ENCODE measurements at places on chromosomes 4 and X.

GRCh38 chr4:146916479-146917076 is 29.1 kb downstream of the TTC29 start:
- DNase-seq, result no peak

GRCh38 chrX:19627081-19627480 is 111.8 kb upstream of the MAP3K15 start:
- DNase-seq, result no peak

DNA sequence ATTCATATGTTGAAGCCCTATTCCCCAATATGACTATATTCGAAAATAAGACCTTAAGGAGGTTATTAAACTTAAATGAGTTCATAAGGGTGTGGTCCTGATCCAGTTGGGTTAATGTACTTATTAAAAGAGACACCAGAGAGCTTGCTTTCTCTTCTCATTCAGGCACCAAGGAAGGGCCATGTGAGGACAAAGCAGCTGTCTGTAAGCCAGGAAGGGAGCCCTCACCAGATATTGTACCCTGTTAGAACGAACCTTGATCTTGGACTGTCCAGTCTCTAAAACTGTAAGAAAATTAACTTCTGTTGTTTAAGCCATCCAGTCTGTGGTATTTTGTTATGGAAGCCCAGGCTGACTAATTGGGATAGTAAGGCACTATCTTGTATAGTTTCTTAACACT is 9.1 kb upstream of the YTHDC1 start:
- DNase-seq, result no peak

- no peak for DNase-seq
Observed at GRCh38 chrX:9393571-9393970, 71.3 kb upstream of the TBL1X start.

- DNase-seq, result no peak
Observed at GRCh38 chr4:134028421-134028820, 173.2 kb downstream of the PABPC4L start.

DNA sequence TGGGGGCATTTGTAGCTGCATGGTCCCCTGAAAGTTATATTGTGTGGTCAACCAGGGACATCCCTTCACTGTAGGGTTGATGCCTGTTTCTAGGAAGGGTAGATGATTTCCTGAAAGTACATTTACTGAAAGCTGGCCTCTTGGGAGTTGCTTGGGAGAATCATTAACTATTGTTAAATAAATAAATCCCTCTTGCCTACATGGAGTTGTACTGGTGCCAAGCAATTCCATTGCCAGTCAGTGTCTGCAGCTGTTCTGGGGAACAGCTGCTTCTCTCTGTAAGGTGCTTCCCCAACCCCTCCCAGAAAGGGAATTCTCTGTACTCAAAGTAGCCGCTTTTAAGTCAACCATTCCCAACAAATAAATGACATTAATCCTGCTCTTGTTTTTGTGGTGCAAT is 51.1 kb downstream of the C4orf51 start:
- DNase-seq, result no peak

DNA sequence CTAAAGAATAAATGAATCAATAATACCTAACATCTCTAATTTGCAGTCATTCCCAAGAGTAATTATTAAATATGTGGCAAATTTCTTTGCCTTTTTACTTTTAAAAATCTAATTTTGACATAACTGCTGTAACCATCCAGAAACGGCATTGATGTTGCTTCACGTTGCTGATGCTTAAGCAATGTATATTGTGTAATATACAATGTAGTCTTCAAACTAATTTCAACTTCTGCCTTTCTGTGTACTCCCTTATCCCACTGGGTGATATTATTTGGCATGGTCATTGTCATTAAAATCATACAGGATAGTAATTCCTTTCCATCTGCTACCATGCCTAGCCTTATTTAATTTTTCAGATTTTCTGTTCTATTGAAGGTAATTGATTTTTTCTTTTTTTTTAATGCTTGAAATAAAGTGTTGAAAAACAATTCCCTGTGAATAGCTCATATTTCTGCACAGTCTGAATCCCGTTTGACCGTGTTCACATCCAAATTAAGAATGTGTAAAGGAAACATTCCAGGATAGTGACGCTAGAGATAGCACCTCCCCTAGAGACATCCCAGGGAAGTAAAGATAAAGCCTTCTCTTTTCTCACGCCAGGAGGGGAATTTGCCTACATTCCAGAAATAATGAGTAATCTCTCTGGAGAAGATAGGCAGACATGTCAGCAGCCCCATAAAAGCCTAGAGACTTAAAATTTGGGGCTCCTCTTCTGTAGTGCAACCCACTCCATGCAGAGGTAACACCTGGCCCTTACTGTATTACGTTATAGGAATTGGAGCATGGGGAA is 8.6 kb downstream of the FAM200B start:
- no peak for DNase-seq

- DNase-seq, result no peak
Observed at GRCh38 chrX:130085551-130086446, 24.5 kb downstream of the ELF4 start.

- DNase-seq, result no peak
Observed at GRCh38 chr4:16065066-16065465, 18.8 kb downstream of the PROM1 start.

- DNase-seq, result no peak
Observed at GRCh38 chrX:50799531-50799961, 14.4 kb downstream of the SHROOM4 start.

DNA sequence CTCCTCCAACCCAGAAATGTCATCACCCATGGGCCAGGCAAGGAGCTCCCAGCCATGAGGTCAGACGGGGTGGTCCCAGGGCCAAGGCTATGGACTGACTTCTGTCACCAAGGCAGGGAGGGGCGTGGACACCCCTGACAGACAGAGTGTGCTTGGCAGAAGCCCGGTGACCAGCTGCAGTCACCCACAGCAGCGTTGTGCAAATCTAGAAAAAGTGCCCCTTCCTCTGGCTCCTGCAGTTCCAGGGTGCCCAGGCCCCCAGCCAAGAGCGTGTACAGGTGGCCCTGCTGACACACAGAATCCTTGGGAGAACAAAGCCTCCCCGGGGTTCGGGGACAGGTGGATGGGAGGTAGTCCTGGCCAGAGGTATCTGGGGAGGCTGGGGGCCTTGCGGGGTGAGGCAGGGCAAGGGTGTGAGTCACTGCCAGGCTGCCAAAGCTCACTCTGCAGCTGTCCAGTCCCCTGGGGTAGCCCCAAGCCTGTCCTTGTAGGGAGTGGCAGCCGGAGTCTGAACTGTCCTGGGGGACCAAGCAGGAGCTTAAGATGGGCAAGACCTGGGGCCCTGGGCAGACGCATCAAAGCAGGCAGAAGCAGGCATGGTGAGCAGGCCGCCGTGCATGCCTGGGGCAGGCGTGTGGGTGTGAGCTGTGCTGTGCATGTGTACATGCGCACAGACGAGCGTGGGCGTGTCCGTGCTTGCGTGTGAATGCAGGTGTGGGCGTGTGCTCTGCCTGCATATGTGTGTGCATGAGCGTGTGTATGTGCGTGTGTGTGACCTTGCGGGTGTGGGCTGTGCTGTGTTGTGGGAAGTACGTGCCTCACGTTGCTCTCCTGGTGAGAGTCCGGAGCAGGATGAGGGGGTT is 3.3 kb downstream of the MYL5 start:
- DNase-seq, result no peak

GRCh38 chrX:102866981-102867656 is 70.0 kb upstream of the RAB40AL start:
- DNase-seq, result no peak

DNA sequence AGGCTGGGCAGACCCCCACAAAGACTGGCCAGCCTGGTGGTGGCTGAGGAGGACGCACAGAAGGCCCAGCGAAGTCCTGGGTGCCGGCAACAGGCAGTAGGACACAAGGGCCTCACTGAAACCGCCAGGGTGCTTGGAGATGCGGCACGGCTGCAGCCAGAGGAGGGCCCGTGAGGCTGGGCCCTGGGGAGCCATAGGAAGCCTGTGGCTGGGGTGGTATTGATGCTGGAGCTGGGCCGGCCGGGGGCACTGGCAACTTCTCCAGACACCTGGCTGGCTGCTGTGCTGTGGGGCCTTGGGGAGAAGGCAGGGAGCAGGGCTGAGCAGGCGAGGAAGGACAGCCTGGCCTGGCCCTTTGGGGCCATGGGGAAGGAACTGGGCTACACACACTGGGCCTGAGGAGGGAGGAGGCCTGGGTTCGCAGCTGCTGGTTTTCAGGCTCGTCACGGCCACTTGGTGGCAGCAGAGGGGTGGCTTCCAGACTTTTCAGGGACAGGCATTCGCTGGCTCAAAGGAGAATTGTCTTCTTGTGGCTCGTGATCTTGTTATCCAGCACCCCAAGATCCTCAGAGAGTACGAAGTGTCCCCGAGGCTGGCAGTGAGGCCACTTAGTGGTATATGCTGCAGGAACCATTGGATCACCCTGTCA is 37.2 kb downstream of the ATP2B3 start:
- DNase-seq, result no peak

- no peak for DNase-seq
Observed at GRCh38 chrX:40878766-40879165, 143.4 kb upstream of the MED14 start.

DNA sequence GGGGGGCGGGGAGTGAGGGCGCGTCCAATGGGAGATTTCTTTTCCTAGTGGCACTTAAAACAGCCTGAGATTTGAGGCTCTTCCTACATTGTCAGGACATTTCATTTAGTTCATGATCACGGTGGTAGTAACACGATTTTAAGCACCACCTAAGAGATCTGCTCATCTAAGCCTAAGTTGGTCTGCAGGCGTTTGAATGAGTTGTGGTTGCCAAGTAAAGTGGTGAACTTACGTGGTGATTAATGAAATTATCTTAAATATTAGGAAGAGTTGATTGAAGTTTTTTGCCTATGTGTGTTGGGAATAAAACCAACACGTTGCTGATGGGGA is 1.1 kb downstream of the HTT start:
- no peak for DNase-seq

DNA sequence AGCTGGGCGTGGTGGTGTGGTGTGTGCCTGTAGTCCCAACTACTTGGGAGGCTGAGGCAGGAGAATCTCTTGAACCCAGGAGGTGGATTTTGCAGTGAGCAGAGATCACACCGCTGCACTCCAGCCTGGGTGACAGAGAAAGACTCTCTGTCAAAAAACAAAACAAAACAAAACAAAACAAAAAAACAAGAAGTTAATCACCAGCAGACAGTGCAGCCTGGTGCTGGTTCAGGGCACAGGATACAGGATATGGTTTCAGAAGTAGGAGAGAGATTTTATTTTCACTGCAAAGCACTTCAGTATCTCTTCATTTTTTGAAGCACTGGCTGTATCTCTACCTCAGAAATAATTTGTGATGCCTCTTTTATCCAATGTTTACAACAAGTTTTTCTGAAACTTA is 1222.9 kb upstream of the PRKX start:
- no peak for DNase-seq

DNA sequence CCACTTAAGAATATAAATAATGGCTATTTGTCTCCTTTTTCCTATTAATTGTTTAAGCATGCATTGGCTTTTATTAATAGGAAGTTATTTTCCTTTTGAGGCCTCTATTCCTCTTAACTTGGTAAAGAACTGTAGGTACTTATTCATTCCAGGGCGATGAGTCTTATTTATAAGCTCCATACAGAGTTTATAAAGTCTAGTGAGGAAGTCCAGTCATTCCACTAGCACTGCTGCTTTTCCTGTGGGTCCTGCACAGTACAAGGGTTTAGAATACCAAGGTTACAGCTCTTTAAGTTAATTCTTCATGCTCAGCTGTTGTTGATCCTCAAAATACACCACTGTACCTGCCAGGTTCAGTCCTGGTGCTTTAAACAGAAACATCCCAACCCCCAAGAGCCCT is 28.5 kb upstream of the WNK3 start:
- DNase-seq, result no peak

DNA sequence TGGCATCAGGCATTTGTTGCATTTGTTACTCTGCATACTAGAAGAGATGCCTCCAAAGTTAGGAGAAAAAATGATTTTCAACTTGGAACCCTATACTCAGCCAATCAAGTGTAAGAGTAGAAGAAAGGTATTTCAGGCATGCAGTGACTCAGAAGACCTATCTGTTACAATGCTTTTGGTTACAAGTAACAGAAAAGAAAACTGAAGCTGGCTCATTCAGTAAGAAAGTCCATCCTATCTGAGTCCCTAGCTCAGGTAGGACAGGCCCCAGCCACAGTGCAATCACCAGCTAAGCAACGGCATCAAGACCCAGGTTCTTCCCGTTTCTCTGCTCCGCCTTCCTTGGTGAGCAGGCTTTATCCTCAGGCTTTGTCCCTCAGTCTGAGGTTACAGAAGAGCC is 23.3 kb downstream of the MECP2 start:
- DNase-seq, result no peak

GRCh38 chr4:38333219-38333618 is 330.8 kb upstream of the KLF3 start:
- DNase-seq, result no peak

- peak; percentile 83 for DNase-seq
Observed at GRCh38 chr4:183722731-183723560, 63.9 kb downstream of the TRAPPC11 start.

DNA sequence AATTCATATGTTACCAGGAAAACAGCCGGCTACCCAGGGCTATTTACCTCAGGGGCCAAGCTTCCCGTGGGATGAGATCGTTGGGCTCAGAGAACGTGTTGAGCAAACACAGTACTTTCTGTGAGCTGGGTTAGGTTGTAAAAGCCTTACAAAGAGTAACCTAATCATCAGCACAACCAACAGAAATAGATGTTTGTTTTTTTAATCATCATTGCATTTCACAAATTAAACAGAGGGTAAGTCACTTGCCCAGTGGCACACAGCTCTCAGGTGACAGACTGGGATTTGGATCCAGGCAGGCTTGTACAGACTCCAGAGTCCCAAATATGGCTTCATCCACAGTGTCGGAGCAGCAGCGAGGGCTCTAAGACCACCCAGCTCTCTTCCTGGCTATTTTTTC is 20.1 kb downstream of the SPON2 start:
- no peak for DNase-seq

- DNase-seq, result no peak
Observed at GRCh38 chr4:137678796-137679195, 146.5 kb upstream of the PCDH18 start.

- DNase-seq, result no peak
Observed at GRCh38 chrX:13469963-13470684, 99.3 kb upstream of the EGFL6 start.

DNA sequence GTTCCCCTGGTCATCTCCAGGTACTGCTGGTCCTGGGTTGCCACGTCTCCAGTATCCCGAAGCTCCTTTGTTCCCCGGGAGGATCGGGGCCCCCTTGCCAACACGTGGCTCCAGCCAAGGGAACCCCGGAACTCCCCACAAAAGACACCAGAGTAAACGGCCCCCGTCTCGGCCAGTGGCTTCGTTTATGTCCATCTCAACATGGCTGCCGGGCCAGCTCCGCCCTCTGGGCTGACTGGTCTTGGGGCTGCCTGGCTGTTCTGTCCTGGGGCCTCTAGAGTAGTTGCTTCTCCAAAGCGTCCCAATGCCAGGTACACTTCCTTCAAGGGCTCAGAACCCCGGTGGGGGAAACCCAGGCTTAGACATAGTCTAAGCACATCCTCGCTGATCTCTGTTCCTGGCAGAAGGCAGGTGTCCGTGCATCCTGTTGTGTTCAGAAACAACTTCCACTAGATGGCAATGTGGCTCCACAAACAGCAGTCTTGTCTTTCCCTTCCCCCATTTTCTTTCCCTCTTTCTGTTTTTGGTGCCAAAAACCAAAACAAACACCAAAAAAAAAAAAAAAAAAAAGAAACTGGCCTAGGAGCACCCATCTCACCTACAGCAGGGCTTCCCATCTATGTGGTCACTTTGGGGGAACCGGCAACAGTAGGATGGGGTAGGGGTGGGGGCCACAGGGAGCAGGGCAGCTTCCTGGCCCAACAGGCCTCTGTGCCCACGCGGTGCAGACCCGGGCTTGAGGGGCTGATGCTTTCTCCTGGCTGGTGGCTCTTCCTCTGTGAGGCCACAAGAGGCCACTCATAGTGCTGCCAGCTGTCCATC is 35.3 kb downstream of the NBDY start:
- DNase-seq, result peak; percentile 81

GRCh38 chrX:10519761-10520160 is 100.6 kb downstream of the MID1 start:
- no peak for DNase-seq

All from osteocyte (in vitro differentiated cells).